ENCODE measurements at places on chromosomes 6 and 20.

GRCh38 chr6:45431317-45432065 is 53.8 kb upstream of the SUPT3H start:
- DNase-seq, result no peak

- DNase-seq, result no peak
Observed at GRCh38 chr6:138404666-138405337, 779 bp downstream of the HEBP2 start.

DNA sequence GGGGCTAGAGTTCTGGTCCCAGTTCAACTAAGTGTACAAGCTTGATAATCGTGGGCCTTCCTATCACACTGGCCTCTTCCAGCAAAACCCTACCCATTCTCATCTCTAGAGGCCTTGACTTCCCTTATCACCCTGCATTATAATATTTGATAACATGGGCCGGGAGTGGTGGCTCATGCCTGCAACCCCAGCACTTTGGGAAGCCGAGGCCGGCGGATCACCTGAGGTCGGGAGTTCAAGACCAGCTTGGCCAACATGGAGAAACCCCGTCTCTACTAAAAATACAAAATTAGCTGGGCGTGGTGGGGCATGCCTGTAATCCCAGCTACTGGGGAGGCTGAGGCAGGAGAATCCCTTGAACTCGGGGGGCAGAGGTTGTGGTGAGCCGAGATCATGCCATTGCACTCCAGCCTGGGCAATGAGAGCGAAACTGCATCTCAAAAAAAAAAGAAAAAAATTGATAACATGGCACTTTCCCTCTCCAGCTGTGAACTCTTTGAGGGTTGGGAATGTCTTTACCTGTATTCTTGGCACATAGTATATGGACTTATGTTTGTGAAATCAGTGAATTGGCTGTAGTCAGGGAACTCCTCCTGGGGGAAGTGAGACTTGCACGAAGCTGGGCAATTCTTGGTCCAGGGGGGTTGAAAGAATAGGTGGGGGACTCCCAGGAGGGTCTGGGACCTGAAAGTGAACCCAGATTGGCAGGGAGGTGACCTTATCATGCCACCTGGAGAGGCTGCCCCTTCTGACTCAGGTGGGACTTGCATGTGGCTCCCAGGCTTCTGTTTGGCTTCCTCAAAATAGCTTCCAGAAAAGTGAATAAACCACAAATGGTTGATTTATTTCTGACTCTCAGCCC is 915 bp upstream of the C6orf47 start:
- no peak for DNase-seq

GRCh38 chr6:25107218-25107617 is 171.5 kb upstream of the RIPOR2 start:
- no peak for DNase-seq

Data from tibial nerve (tissue), 4 donors.